Inflammatory macrophage treated with lipopolysaccharide for 1 hour (primary cell): ENCODE measurements at places on chromosomes 2 and 18.

GRCh38 chr2:70659551-70659950, 105.9 kb upstream of the TGFA start:
- no peak for DNase-seq

DNA sequence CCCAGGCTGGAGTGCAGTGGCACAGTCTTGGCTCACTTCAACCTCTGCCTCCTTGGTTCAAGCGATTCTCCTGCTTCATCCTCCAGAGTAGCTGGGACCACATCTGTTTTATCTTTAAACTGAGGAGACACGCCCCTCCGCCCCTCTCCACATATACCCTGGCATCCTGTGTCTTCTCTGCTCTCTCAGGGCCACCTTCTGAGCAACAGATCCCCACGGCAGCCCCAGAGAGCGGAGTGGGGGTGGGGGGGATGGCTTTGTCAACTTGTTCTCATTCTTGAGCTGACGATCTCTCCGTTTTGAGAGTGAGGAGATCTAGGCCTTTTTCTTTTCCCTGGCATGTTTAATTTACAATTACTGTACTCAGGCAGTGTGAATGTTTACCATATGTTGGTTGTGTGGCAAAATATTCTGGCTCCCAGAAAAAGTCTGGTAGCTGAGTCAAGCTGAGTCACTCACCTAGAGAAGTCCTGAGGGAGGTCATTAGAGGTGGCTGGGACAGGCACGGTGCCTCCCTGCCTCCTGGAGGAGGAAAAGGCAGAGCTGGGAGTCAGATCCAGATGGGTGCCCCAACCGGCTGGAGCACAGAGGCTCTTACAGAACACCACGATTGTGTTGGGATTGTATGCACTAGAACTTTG, 19.5 kb upstream of the ID2 start:
- no peak for DNase-seq

GRCh38 chr18:57748770-57749603, 54.1 kb downstream of the ATP8B1 start:
- DNase-seq: peak; percentile 45

GRCh38 chr2:231612109-231612455, 19.4 kb downstream of the TEX44 start:
- DNase-seq: no peak

DNA sequence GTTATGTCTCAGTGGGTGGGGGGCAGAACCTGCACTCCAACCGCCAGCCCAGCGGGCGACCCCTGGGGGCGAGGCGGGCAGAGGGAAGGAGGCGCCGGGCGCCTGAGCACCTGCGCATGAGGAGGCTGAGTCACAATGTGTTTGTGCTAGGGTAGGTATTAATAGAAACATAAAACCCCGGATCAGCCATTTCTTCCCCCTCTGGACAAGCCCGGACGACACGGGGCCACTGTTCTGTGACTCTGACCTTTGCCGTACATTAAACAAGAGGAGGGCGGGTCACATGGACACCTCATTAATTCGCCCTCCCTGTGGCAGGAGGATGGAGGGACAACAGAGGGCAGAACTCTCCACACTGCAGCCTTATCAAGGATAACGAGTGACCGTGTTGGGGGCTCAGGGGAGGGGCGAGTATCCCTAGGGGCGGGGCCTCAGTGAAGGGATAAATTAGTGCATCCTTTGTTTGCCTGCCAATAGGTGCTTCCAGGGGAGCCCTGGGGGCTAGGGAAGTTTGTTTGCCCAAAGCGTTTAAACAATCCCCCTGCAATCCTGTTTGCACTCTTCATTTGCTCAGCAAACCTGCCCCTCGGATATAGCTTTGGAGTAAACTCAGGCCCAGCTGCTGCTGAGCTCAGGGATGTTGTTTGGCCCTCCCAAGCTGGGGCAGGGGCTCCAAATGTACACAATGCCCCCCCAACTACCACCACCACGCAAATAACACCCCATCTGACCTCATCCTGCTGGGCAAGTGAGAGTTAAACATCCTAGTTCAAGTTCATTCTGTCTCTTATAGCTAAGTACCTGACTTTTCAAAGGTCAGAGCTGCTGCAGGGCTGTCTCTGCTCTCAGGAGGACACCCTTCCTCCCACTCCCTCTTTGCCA, 171.2 kb upstream of the GLI2 start:
- DNase-seq: no peak

GRCh38 chr2:17574406-17575073, 34.0 kb downstream of the VSNL1 start:
- no peak for DNase-seq

DNA sequence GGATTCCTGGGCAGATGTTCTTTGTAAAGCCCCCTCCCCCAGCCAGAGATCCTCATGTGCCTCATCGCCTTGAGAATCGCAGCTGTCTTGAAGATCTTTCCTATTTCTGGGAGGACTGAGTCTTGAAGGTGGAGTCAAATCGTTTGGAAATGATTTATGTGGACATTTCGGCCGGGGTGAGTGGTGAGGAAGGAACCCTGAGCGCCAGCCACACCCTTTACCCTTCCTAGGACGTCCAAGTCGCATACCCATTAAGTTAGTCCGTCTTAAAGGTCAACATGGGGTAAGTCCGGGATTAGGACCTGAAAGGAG, 84.9 kb upstream of the ZCCHC2 start:
- peak; percentile 52 for DNase-seq

- DNase-seq: no peak
These were observed 97.7 kb downstream of the LOXHD1 start for GRCh38 chr18:46559296-46559695.

DNA sequence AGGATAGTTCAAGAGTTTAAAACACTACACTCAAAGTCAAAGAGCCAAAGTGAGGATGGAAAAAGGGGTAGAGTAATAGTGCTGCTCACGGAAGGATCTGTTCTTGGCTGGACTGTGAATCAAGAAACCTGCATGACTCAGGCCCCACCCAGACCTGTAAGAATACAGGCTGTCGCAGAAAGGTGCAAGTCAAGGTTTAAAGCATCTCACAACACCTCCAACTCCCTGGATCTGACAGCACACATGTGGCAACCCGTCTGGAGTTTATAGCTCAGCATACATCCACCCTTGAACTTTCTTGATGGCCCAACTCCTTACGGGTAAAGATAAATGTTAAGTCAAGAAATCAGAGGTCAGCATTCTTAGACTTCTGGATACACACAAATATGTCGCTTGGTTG, 6.3 kb downstream of the KIAA2012 start:
- no peak for DNase-seq

DNA sequence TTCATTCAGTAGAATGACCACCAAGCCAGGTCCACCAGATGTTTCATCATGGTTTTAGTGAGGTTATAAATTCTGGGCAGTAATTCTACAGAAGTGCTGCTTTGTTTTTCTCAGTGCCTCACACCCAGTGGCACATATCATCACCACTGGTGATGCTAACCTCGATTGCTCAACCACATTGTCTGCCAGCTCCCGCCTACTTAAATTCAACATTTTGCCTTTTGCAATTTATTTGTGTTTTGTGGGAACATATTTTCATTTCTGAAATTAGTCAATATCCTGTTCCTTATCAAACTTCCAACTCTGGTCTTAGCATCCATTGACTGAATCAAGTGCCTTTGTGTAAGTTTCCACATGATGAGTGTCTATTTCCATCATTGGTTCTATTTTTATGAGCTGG, 62.3 kb upstream of the TMEM178A start:
- peak; percentile 79 for DNase-seq

- DNase-seq: no peak
These were observed 184.0 kb downstream of the KCNE4 start for GRCh38 chr2:223235986-223236385.

GRCh38 chr2:55966401-55967118, 43.0 kb upstream of the EFEMP1 start:
- no peak for DNase-seq

GRCh38 chr18:41899535-41899934, 55.5 kb upstream of the PIK3C3 start:
- no peak for DNase-seq

- DNase-seq: no peak
These were observed 50.4 kb upstream of the ASPRV1 start for GRCh38 chr2:70011786-70012185.

- no peak for DNase-seq
These were observed 898.2 kb downstream of the NRXN1 start for GRCh38 chr2:50133766-50134165.

DNA sequence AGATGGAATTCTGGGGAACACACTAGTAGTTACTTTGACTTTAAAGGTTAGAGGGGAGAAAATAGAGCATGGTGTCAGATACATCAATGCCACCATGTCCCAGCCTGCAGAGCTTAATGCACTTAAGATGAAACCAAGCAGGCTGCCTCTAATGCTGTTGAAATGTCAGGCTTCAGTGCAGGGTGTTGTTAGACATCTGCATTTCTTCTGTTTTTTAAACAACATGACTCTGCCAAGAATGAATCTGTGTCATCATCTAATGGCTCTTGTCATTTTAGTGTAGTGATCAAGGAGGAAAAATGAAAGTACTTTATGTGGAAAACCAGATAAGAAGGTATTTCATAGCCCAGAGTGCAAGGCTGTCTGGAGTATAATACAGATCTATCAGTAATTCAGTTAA, 29.9 kb downstream of the LYPD1 start:
- no peak for DNase-seq

DNA sequence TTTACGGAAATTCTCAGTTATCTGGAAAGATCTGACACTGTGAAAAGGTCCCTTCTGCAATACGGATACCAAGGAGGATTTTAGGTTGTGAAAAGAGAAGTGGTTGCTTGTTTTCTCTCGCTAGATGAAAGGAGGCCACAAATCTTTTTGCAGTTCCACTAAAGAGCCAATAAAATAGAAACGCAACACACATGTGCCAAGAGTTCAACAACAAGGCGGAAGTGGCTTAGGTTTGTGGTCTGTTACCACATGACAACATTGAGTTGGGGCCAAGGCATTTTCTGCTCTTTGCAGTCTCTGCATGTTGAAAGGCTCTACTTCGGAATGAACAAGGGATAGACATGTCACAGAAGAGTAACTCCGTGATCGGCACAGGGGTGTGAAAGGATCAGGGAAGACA, 115.7 kb upstream of the OSR1 start:
- DNase-seq: no peak

DNA sequence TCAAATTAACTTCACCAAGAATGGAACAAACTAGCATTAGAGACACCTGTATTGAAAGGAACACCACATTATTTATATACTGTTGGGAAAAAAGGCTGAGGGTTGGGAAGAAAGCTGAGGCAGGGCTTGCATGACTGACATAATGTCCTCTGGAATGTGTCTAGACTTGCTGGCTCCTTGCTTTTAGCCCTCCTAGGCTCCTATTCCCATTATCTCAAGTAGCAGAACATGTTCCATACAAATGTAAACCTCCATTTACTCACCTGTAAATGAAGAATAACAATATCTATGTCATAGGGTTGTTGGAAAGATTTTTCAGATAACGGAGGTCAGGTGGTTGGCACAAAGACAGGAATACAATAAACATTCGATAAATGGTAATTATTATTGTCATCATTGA, 976 bp upstream of the ACADL start:
- no peak for DNase-seq

DNA sequence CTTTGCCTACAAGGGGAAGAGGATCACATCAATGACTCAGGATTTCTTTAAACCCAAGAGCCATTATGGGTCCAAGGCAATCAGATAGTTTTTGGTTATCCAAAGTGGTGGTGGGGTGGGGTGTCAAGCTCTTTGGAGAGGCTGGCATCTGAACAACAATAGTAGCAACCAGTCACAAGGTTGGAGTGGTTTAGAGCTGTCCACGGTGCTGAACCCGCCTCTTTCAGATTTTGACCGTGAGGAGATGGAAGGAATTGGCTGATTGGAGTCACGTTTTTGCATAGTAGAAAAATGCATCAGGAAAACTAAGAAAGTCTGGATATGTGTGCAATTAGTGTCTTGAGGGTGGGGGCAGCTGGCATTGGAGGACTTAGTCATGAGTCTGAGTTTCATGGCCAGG, 159.9 kb downstream of the LOXHD1 start:
- DNase-seq: peak; percentile 29

DNA sequence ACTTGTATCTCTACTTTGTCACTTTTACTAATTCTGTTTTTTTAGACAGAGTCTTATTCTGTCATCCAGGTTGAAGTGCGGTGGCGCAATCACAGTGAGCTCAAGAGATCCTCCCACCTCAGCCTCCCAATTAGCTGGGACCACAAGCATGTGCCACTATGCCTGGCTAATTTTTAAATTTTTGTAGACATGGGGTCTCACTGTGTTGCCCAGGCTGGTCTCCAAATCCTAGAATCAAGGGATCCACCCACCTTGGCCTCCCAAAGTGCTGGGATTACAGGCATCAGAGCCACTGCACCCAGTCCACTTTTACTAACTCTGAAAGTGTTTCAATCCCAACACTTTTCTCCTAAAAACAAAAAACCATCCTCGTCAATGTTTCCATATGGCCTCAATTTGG, 94.9 kb downstream of the MALT1 start:
- no peak for DNase-seq

DNA sequence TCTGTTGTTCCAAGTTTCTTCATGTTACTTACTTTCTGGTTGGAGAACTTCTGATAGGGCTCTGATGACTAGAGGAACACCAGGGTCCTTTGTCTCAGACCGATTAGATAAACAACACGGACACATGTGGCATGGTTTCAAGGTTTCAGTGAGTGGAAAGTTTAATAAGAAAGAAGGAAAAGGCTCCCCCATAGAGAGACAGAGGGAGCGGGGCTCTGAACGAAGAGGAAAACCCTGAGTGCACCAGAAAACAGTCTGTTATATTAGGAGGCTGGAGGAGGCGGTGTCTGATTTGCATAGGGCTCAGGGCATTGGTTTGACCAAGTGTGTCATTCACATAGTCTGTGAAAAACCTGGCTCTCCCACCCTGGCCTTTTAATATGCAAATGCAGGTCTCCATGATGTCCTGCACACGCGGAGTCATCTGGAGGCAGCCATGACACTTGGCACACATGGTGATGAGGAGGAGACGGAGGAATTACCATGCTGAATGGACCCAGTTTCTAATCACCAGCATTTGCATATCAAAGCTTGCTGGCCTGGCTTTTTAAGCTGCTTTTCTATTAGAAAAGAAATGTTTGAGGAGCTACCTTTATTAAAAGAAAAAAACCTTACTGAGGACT, 94.2 kb downstream of the PTPN4 start:
- no peak for DNase-seq

DNA sequence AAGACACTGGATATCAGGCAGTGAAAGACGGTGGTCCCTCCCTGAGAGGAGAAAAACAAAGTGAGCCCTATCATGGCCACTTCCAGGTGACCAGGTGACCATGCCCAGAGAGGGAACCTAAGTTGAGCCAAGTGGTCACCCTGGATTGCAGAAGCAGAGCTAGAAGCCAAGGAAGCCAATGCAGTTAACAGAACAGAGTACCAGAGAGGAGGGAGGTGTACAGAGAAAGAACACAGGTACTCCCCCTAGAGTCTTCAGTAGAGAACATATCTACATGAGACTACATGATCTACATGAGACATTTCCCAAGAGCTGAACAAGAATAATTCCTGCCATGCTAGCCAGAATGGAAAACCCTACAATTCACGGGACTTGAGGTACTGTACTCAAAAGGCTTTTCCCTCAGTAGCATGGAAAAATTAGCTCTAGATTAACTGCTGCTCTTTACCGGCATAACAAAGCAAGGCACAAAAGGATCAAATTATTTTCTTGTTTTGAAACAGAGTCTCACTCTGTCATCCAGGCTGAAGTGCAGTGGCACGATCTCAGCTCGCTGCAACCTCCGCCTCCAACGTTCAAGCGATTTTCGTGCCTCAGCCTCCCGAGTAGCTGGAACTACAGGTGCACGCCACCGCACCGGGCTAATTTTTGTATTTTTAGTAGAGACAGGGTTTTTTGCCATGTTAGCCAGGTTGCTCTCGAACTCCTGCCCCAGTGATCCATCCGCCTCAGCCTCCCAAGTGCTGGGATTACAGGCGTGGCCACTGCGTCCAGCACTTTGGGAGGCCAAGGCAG, 23.5 kb downstream of the ROCK2 start:
- no peak for DNase-seq
